ENCODE measurements at places on chromosomes 2 and 18.
A peak's percentile ranks its signal among the peaks of the same experiment; 100 is the strongest.

- no peak for DNase-seq
Observed at GRCh38 chr2:219282375-219282774, 3.2 kb downstream of the DNAJB2 start.

DNA sequence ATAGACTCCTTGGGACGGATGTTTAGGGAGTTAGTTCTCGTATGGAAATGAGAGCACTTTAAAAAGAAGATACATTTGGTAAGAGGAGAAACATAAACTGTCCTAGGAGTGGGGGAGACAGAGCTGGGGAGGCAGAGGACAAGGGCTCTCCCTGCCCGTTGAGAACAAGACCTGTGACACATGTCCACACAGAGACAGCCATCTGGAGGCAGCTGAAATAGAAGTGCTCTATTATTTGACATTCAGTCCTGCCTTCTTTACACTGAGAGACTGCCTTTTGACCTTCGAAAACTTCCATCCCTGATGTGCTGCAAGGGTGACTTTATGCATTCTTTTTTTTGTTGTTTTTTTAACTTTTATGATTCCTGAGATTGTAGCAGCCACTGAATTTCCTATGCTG is 150.1 kb downstream of the UXS1 start:
- no peak for DNase-seq

GRCh38 chr2:71559828-71560637 is 106.7 kb downstream of the DYSF start:
- DNase-seq: no peak

GRCh38 chr2:58202404-58202803 is 38.7 kb downstream of the FANCL start:
- DNase-seq: no peak

DNA sequence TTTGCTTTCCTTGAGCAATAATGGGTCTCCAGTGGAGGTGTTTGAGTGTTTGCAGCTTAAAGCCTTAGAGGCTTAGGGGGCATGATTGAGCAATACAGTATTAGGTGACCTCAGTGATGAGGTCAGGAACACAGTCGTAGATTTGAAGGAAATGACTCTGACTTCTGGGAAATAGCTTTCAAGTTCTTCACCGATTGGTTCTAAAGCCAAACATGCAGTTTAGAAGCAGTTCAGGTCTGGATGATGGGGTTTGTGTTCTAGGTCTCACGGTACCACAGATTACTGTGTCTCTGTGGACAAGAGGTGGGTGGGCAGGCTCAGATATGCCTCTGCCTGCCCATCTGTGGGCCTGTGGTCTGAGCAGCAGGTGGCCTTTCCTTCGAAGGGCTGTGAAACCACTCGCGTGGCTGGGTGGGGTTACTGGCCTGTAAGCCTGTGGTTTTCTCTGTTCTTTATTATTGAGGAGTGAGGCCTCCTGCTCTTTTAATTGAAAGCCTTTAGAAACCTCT is 7.8 kb downstream of the MTHFD2 start:
- DNase-seq: no peak

DNA sequence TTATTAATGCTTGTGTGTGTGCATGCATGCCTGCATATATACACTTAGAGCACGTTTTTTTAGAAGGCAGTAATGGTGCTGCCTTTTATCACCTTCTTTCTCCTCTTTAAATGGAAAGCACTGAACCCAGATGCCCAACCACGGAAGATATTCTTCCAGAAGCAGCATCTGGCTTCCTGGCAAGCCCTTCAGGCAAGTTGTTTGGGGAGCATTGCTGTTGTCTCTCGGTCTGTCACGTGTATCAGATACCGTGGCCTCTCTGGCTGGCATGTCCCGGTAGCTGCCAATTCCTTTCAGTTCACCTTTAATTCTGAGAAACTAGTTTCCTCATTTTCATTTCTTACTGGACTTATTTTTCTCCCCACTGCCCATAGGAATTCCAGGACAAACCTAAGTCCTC is 587.8 kb downstream of the ARHGAP15 start:
- no peak for DNase-seq

GRCh38 chr18:46169464-46169941 is 65.3 kb downstream of the HAUS1 start:
- DNase-seq: no peak

DNA sequence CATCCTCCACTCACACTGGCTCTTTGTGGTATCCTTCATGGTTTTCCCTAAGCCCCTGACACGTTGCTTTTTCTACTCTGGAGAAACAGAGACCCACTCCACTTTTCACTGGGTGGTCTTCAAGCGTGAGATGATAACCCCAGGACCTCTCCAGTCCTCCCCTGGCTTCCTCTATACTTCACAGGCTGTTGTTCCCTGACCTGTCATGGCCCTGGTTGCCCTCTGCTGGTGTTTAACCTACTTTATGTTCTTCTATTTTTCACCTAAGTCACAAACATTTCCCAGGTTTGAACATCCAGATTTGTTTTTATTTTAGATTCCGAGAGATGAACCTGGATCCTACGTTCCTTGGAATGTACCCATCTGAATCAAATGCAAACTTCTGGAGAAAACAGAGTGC is 84.5 kb downstream of the AOX1 start:
- no peak for DNase-seq

DNA sequence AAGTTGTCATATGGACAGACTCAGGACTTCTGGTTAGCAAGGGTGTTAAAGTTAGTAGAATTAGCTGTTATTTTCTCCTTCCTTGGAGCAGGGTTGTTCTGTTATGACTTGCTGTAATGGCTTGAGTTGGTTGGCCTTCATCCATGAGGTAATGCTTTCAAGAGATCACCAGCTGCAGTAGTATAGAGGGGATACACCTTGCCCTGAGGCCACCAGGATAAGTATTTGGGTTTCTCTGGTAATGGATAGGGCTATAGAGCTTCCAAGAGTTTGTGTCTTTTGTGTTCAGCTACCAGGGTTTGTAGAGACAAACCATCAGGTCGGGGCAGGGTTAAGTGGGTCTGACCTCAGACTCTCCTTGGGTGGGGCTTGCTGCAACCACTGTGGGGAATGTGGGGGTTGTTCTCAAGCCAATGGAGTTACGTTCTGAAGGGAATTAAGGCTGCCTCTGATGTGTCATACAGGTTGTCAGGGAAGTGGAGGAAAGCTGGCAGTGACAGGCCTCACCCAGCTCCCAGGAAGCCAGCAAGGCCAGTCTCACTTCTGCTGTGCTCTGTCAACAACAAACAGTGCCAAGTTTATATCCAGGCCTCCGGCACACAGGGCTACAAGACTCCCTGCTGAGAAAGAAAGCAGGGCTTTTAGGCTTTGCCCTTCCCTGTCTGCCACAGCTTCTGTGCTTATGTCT is 356.6 kb downstream of the SPAG16 start:
- no peak for DNase-seq

GRCh38 chr2:147405651-147406050 is 439.2 kb upstream of the ACVR2A start:
- no peak for DNase-seq

DNA sequence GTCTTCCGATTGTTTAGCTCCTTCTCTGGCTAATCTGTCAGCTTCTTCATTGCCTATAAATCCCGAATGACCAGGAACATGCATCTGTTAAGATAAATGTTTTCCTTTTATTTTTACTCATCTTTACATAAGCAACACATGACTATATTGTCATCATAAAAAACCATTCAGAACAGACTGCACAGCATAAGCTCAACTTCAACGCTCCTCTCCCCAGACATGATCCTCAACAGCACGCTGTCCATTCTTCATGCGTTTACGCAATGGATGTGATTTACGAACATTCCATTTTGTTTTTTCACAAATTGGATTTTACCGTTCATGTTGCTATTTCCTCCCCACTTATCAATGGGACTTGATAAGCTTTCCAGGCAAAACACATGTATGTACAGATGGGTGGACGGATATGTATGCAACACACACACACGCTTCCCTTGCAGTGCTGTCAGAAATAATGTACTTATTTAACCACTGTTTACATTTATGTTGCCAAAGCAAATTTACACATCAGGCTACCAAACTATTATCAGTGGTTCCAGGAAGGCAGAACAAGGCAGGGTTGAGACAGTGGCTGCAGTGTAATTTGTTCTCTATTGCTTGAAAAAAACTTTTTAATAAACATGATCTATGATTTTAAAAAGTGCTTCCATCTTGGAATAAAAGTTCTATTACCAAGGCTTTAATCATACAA is 12.2 kb downstream of the RNASEH1 start:
- no peak for DNase-seq

DNA sequence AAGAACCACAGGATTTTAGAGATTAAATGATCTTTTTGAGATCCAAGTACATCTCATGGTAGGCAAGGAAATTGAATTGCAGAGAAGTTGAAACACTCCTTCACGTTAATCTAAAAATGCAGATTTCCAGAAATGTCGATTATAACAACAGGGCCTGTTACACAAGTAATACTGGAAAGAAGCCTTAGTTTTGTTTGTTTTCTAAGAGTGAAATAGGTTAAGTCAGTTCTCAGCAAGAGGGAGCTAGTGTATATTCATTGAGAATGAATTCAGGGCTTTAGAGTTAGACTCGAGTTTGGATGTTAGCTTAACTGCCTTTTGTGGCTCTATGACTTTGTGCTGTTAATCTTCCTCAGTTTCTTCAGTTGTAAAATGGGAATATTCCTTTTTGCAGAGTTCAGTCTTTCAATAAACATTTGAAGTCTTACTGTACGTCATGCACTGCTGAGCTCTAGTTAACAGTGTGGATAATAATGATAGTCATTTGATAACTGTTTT is 926 bp downstream of the NDUFV2 start:
- no peak for DNase-seq

GRCh38 chr2:169106134-169106533 is 36.8 kb downstream of the DHRS9 start:
- no peak for DNase-seq

GRCh38 chr2:50746526-50746925 is 285.4 kb downstream of the NRXN1 start:
- DNase-seq: no peak

- no peak for DNase-seq
Observed at GRCh38 chr18:48813321-48813720, 137.4 kb downstream of the SMAD7 start.

- no peak for DNase-seq
Observed at GRCh38 chr2:112201696-112202430, 53.0 kb downstream of the ZC3H8 start.

- peak; percentile 40 for DNase-seq
Observed at GRCh38 chr2:53490659-53491058, 276.9 kb upstream of the CHAC2 start.

- no peak for DNase-seq
Observed at GRCh38 chr18:58522132-58522531, 106.8 kb downstream of the ALPK2 start.

GRCh38 chr18:74126684-74127655 is 20.7 kb downstream of the FBXO15 start:
- DNase-seq: no peak

- DNase-seq: no peak
Observed at GRCh38 chr2:45585267-45585861, 25.7 kb downstream of the SRBD1 start.

- DNase-seq: no peak
Observed at GRCh38 chr2:103002954-103003353, 241.1 kb downstream of the TMEM182 start.

DNA sequence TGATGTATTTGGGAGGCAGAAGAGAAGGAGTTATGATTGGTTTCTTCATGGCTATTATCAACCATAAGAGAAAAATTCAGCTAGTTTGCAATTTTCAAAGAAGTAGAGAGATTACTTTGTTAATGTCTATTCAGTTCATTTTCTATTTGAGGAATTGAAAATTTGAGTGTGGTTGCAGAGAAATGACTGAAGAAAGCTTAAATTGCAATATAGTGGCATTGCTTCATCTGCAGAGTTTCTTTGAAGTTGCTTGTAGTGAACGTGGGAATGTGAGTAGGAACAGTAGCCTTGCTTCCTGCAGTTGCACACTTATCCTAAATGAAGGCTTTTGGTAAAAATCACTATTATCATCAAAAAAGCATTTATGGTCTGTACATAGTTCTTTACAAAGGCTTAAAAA is 14.7 kb upstream of the CYRIA start:
- DNase-seq: no peak

All from NCI-H2107 (cell line).